ENCODE measurements at places on chromosomes 12 and 14. TPM values are rescaled to one million over a fixed set of nuclear protein-coding genes. Genes with fewer than 3 reads are reported as not detected.
A peak's percentile ranks its signal among the peaks of the same experiment; 100 is the strongest.

DNA sequence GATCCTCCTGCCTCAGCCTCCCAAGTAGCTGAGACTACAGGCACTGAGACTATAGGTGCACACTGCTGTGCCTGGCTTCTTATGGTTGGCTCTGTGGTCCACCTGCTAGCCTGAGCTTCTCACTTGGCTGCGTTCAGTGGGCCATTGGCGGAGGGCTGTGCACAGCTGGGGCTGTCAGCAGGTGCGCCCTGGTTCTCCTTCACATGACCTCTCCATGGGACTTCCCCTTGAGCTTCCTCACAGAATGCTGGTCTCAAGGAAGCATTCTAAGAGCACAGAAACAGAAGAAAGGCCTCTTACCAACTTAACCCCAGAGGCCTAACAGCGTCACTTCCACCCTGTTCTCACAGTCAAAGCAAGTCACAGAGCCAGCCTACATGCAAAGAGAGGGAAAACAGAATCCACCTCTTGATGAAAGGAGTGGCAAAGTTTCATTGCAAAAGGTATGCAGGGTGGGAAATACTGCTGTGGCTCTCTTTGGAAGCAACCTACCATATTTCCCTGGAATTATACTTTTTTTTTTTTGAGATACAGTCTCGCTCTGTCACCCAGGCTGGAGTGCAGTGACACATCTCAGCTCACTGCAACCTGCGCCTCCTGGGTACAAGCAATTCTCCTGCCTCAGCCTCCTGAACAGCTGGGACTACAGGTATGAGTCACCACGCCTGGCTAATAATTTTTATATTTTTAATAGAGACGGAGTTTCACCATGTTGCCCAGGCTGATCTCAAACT lies 9.3 kb downstream of the RILPL2 start:
- no peak for ATAC-seq

DNA sequence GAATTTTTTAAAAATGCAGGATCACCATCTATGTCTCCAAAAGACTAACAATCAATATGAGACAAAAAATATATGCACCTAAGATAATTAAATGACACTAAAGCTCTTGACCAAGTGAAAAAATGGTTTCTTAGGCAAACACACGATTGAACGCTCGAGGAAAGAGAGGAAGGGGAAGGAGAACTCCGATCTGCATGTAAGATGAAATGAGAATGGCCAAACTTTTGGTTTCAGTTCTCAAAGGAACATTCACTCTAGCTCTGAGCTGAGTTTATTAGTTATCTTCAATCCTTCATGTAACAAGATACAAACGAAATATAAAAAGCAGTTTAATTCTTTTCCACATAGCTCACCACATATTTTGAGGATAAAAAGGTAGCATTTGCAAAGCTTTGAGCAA lies 2.8 kb downstream of the DYRK4 start:
- ATAC-seq, result no peak

DNA sequence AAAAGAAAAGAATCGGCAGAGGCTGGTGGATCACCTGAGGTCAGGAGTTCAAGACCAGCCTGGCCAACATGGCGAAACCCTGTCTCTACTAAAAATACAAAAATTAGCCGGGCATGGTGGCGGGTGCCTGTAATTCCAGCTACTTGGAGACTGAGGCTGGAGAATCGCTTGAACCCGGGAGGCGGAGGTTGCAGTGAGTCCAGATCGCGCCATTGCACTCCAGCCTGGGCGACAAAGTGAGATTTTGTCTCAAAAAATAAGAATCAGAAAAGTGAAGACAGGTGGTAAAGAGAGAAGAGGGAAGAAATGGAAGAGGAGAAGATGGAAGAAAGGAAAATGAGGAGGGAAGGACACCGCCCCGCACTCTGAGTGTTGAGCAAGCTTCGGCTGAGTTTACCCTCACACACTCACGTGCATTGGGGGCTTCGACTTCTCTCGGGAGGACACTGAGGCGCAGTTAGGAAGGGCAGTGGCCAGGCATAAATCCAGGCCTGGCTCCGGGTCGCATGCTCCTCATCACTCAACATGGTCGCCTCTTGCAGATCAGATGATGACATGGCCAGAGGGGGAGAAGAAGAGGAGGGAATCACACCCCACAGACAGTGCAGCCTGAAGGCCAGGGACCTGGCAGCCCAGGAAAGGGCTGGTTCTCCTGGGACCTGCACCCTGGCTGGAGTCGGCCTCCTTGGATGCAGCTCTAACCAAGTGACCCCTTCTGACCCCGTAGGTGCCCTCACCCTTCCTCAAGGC lies 61.1 kb downstream of the PRMT8 start:
- ATAC-seq, result no peak

Gene RDH16
- 0.22 TPM for total RNA-seq

Gene FITM1
- total RNA-seq, result 0.27 TPM

DNA sequence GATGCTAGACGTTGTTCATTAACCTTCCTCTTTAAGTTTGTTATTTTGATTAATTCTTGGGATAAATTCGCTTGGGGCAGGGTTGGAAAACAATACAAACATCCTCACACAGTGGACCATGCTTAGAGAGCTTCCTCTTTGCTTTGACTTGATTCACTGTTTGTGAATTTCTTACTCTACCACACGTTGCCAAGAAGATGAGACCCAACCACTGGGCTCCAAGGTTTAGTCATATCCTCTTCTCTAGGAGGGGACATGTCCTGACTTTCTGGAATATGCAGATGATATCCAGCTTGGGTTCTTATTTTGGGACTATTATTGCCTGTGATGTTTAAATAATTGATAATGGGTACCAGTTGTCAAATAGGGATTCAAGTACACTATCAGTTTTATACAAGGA lies 428.2 kb downstream of the ATP23 start:
- ATAC-seq, result no peak

Gene CEBPE
- total RNA-seq, result not detected

Gene ZC2HC1C
- 4.4 TPM for total RNA-seq

Gene GLI1
- 0.31 TPM for total RNA-seq

DNA sequence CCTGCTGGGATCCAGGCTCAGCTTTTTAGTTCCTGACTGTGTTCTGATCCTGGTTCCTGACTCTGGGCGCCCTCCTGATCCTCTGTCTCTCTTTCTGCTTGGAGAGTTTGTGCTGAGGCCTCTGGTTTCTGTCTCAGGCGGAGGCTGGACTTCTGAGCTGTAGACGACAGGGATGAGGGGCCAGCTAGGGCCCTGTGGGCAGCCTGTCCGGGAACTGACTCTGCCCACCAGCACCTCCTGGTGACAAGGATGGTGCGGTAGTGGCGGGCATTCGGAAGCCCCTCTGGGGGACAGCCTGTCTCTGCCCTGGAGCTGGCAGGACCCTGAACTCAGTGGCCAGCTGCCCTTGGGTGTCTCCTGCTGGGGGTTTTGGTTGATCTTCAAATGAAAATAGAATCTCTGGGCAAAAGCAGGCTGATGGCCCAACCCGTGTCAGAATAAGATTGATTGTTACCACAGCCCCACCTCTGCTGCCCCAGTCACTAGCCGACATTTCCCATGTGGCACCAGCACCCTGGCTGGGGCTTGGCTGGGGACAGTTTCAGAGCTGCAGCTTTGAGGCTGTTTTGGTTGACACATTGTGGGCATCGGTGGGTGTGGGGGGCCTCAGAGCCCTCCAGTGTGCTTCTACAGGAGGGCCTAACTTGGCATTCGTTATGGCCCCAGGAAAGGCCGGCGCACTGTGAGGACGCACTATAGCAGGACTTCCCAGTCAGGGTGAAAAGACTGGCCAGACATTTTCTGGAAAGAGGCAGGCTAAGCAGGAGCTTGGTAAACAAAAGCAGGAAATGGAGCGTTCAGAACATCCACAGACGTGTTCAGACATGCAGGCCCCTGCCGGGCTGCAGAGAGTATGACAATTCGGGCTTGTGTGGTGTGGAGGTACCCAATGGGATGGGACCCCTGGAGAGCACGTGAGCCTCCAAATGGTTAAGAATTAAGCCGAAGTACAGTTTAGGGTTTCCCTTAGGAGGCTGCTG lies 16.2 kb downstream of the KRT80 start:
- ATAC-seq, result peak; percentile 24

Gene PTHLH
- 0.47 TPM for total RNA-seq

Gene CELA1
- not detected for total RNA-seq

Gene GPR84
- not detected for total RNA-seq

GRCh38 chr14:69355607-69356281 lies 42.4 kb downstream of the ERH start:
- peak; percentile 88 for ATAC-seq

DNA sequence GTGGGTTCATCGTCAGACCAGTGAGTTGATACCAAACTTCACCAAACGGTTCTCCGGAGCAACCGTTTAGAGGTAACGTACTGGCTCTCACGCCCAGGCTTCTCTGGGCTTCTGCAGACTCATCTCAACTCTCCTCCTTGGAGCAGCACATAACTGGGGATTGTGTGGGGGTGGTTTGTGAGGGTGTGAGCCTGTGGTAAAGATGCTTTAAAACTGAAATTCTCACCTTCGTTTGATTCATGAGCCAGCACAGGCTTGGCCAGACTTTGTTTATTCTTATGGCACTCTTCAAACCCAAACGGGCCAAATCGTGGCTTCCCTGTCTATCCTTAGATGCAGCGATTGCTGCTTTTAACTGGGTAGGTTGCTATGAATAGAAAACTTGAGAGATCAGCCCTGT lies 121.3 kb downstream of the SAMD4A start:
- no peak for ATAC-seq

- no peak for ATAC-seq
Measured at GRCh38 chr14:67551940-67552339, 18.9 kb downstream of the PLEKHH1 start.

Gene SOAT2
- not detected for total RNA-seq

- no peak for ATAC-seq
Measured at GRCh38 chr12:68939505-68939904, 6.5 kb upstream of the CPM start.

Gene CCDC196
- not detected for total RNA-seq

Gene TMEM116
- 6.5 TPM for total RNA-seq

GRCh38 chr12:85755760-85756159 lies 80.4 kb downstream of the RASSF9 start:
- ATAC-seq, result no peak

- ATAC-seq, result no peak
Measured at GRCh38 chr12:124678421-124678893, 111.0 kb upstream of the NCOR2 start.

Gene CLBA1
- total RNA-seq, result 8.8 TPM

DNA sequence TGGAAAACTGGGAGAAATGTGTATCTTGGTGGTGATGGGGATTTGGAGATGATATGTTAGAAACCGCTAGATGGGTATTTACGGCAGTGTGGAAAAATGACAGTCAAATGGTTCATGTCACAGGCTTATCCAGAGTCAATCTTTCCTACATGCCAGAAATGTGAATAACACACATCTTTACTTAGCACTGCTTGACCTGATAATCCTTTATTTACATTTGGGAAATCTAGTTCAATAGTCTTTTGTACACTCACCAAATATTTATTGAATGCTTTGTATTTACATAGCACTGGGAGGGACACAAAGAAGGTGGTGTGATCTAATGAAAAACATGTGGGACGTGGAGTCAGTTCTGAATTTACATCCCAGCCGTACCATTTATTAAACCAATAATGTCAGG lies 208.2 kb downstream of the DIO2 start:
- no peak for ATAC-seq

Gene TAS2R9
- not detected for total RNA-seq

DNA sequence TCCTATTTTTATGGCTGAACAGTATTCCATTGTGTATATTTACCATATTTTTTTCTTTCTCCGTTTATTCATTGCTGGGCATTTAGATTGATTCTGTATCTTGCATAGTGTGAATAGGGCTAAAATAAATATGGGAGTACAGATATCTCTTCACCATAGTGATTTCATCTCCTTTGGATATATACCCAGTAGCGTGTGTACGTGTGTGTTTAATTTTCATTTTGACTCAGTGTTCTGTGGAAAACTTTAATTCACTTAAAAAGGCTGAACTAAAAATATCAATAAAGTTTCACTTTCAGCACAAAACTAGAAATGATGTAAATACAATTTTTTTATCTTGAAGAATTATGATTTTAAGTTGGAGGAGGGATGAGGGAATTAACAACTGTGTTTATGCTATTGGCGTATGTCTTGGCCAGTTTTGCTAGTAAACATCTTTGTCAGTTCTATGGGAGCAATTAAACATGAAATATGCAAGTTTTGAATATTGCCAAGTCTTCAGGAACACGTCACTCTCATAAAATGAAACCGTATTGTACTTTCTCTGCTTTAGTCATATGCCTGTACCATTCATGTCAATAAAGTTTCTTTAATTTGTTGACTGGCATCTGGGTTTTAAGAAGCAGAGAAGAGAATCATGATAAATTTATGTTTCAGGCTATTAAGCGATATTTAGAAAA lies 99.8 kb downstream of the PTGER2 start:
- ATAC-seq, result no peak

- ATAC-seq, result no peak
Measured at GRCh38 chr12:68113644-68114043, 45.9 kb downstream of the IFNG start.

Gene TAS2R46
- total RNA-seq, result 0.67 TPM

DNA sequence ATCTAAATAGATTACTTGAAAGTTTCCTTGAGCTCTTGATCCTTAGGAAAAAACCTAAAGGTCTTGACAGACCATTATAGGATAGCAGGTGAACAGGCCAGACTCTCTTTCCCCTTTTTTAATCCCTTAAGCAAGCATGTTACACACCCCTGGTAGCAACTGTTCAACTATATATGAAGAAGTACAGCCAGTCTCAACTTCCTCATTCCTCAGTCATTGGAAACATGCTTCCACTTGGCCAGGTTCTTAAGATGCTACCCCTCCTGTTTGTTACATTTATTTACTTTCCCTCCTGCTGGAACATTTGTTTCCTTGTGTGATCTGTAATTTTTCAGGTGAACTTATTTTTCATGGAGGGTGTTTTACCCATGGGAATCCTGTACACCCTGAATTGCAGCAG lies 124.1 kb downstream of the ARMH4 start:
- ATAC-seq, result no peak

- peak; percentile 60 for ATAC-seq
Measured at GRCh38 chr12:118034429-118035189, 18.1 kb downstream of the RFC5 start.

DNA sequence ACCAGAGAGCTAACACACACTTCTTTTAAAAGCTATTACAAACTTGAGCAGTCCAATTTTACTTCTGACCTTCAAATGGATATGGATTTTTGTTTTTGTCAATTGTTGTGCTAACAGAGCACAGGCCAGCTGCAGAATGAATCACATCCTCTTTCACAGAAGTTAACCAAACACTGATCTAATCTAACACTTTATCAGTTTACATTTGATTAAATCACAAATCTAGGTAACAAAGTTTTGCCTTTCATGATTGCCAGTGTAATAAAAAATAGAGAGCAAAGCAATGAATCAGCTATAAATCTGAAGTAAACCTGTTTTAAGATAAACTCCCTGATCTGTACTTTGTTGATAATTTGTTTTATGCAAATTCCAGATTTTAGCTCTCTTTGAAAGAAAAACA lies 273.1 kb upstream of the RGS6 start:
- ATAC-seq, result no peak

DNA sequence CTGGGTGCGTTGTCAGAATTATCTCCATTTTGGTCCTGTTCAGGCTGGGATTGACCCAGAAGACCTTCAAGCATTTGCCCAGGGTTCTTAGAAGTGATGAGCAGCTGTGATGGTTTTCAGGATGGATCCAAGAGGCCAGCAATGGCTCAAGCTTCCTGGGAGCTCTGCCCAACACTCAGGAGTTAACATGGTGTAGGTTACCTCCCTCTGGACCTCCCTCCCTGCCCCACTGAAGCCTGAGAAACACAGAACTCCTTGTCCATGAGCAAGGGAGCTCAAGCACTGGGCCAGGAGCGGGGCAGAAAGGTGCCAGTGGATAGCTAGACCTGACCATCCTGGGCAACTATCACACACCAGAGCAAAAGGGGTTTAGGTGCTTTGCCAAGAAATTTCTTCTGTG lies 148.4 kb upstream of the FKBP4 start:
- ATAC-seq, result no peak
